T-helper 1 cell (primary cell): ENCODE measurements at places on chromosomes 13 and 19.

GRCh38 chr13:40505196-40505595 lies 161.2 kb downstream of the FOXO1 start:
- DNase-seq, result no peak

DNA sequence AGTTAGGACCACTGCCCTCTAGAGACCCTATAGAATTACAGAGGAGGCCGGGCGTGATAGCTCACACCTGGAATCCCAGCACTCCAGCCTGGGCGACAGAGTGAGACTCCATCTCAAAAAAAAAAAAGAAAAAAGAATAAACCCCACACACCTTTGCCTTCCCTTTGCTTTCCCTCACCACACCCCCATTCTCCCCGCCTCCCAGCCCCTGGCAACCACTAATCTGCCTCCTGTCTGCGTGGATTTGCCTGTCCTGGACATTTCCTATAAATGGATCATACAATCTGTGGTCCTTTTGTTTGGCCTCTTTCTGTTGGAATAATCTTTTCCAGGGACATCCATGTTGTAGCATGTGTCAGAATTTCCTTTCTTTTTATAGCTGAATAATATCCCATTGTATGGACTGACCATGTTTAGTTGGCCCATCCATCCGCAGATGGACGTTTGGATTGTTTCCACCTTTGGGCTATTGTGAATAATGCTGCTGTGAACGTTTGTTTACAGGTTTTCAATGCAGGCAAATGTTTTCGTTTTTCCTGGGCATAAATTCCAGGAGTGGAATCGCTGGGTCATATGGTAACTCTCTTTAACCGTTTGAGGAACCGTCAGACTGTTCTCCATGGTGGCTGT lies 15.3 kb downstream of the NACC1 start:
- DNase-seq, result no peak

DNA sequence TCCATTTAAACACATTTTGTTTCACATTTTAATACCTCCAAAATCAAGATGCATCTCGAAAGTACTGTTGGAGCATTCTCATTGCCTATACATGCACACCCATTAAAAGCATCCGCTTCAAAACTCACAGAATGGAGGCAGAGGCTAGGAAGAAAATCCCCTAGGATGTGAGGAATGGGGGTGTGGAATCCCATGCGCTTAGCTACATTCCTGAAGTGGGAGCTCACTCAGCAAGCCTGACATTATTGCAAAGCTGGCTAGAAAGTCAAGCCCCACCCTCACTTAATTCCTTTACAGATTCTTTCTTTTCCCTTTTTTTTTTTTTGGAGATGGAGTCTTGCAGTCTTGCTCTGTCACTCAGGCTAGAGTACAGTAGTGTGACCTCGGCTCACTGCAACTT lies 4.6 kb upstream of the FAM32A start:
- DNase-seq, result no peak

DNA sequence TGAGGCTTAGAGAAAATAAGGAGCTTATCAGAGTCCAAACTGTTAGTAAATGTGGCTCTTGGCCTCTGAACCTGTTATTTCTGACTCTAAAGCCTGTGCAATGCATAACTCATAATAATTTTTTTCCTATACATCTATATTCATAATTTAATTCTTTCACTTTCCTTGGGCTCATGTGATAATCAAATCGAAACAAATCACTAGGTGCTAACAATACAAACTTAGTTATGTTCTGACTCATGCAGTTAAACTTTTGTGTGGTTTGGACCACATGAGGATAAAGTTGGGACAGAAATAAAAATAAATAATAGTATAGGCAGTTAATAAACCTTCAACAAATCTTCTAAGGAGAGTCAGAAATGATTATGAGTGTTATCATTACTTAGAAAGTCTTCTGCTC lies 1629.0 kb downstream of the OLFM4 start:
- DNase-seq, result no peak

- no peak for DNase-seq
These were observed 641 bp downstream of the SGTA start for GRCh38 chr19:2782329-2782935.

GRCh38 chr19:4139614-4140236 lies 13.7 kb upstream of the CREB3L3 start:
- DNase-seq, result peak; percentile 80

DNA sequence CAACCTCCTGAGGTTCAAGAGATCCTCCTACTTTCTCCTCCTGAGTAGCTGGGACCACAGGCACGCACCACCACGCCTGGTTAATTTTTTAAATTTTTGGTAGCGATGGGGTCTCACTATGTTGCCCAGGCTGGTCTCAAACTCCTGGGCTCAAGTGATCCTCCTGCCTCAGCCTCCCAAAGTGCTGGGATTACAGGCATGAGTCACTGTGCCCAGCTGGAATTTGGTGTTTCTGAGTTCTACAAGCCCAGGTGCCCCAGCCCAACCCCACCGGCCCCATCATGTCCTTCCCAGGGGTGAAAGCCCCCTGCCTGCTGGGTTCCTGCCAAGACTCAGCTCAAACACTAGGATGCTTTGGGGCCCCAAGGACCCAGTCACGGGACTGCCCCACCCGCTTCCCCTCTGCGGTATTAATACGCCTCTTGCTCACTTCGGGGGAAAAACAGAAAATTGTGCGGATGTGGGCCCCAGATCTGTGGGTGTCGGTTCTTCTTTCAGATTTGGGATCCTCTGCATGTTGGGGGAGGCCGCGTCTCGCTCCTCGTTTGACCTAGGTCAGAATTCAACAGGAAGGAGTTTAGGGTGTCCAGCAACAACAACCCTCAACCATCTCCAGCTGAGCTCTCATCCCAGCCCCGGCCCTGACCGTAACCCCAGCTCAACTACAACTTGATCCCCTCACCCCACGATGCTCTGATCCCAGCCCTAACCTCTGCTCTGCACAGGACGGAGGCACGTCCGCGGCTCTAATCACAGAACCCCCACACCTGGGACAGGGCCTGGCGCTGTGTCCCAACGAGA lies 3.7 kb upstream of the FCER2 start:
- peak; percentile 56 for DNase-seq

- no peak for DNase-seq
These were observed 767.9 kb upstream of the SLITRK6 start for GRCh38 chr13:86567119-86567518.

GRCh38 chr13:22018836-22019210 lies 347.9 kb downstream of the FGF9 start:
- DNase-seq, result no peak

GRCh38 chr13:21684576-21684975 lies 13.7 kb downstream of the FGF9 start:
- no peak for DNase-seq

- DNase-seq, result no peak
These were observed 12.1 kb upstream of the FCGBP start for GRCh38 chr19:39946532-39946931.

DNA sequence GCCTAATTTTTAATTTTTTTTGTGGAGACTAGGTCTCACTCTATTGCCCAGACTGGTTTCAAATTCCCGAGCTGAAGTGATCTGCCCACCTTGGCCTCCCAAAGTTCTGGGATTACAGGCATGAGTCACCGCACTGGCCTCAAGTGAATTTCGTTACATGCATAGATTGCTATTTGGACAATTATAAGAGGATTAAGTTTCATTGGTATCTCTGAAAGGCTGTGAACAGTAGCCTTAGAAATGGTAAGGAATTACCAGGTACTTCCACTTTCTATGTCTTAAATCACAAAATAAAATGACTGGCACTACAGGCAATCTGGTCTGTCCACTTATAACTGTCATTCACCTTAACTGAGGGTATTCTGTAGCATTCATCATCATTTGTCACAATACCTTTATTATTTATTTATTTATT lies 2.9 kb upstream of the CCDC9 start:
- no peak for DNase-seq

GRCh38 chr13:106700439-106700838 lies 132.5 kb upstream of the ARGLU1 start:
- no peak for DNase-seq

DNA sequence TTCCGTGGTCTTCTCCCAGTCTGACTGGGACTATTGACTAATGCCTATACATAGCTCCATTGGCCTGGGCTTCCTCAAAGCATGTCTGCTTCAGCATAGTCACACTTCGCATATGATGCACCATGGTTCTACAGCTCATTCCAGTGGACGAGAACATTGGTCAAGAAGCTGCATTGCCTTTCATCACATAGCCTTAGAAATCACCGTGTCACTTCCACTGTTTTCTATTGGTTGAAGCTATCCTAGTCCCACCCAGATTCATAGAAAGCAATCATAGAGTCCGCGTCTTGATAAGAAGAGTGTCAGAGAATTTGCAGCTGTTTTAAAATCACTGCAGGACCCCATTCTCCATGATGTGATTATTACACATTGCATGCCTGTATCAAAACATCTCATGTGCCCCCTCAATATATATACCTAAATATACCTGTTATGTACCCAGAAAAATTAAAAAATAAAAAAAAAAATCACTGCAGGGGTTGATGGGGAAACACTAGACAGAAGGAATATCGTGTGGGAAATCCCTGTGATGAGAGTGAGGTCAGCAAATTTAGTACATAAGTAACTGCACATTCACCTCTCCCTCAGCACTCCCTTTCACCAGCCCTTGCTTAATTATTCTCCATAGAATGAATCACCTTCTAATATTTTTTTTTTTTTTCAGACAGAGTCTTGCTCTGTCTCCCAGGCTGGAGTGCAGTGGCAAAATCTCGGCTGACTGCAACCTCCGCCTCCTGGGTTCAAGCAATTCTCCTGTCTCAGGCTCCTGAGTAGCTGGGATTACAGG lies 2.2 kb upstream of the ARHGAP33 start:
- no peak for DNase-seq

GRCh38 chr19:54376610-54377285 lies 12.0 kb upstream of the LAIR1 start:
- no peak for DNase-seq

DNA sequence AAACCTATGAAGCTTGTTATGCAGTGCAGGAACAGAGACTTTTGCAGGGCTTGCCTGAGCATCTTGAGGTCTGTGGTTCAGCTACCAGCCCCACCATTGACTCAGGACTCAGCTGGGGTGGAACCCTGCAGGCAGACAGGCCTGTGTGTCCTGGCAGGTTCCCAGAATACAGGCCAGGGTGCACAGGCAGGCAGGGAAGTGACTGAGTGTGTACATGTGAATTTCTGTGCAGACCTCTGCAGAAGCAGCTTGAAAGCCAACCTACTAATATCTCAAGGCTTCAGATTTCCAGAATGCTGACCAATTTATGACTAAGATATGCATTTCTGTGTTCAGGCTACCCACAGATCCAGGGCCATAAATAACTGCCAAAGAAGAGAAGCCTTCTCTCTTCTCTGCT lies 254.4 kb downstream of the DLEU7 start:
- DNase-seq, result no peak

DNA sequence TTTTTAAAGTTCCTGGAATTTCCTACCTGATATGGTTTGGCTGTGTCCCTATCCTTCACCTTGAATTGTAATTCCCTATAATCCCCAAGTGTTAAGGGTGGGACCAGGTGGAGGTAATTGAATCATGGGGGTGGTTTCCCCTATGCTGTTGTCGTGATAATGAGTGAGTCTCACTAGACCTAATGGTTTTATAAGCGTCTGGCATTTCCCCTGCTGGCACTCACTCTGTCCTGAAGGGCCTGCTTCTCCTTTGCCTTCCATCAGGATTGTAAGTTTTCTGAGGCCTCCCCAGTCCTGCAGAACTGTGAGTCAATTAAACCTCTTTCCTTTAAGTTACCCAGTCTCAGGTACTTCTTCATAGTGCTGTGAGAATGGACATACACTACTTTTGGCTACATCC lies 298.7 kb downstream of the HS6ST3 start:
- no peak for DNase-seq

- DNase-seq, result no peak
These were observed 142.1 kb downstream of the GPC6 start for GRCh38 chr13:93368718-93369117.

GRCh38 chr13:20901668-20902437 lies 693 bp downstream of the XPO4 start:
- DNase-seq, result no peak

GRCh38 chr13:76971851-76972829 lies 19.7 kb upstream of the CLN5 start:
- DNase-seq, result no peak

DNA sequence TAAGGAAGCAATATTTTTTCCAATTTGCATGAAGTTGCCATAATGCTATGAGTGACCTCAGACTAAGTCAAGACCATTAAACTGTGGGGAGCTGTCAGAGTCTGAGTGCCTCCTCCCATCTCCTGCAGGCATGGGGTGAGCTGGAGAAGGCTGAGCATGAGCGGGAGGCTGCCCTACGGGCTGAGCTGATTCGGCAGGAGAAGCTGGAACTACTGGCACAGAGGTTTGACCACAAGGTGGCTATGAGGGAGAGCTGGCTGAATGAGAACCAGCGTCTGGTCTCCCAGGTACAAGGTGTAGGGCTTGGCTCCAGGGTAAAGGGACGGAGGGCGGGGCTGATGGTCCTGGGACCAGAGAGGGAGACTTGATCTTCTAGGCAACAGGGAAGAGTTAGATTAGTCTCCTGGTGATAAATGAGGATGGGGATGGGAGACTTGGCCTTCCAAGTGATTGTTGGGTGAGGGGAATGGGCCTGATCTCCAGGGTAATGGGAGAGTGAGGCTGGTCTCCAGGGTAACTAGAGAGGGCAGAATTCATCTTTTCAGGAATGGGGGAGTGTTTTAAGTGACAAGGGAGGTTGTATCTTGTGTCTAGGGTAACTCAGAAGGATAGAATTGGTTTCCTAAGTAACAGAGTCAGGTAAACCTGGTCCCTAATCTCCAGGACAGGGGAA lies 36.0 kb downstream of the SPTBN4 start:
- no peak for DNase-seq
